ENCODE measurements at places on chromosomes 3 and 15.

DNA sequence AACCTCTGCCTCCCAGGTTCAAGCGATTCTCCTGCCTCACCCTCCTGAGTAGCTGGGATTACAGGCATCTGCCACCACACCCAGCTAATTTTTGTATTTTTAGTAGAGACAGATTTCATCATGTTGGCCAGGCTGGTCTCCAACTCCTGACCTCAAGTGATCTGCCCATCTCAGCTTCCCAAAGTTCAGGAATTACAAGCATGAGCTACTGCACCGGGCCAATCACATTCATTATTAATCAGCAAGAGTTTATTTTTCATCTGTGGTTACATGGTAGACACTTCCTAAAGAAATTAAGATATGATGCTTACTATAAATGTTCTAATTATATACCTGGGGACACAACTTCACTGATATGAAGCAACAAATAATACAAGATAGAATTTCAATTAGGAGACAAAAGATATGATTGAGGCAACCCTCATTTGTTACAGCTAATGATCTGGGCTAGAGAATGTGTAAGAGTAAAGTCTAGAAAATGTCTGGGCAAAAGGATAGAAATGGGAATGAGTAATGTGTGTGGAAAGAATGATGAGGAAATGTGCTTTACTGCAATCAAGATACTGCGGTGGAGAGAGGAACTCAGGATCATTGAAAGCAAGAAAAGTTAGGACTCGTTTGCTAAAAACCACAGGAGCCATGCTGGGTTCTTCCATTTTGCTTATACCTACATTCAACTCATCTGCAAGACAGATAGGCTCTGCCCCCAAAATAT is 366.8 kb downstream of the ZIC1 start:
- DNase-seq = no peak

DNA sequence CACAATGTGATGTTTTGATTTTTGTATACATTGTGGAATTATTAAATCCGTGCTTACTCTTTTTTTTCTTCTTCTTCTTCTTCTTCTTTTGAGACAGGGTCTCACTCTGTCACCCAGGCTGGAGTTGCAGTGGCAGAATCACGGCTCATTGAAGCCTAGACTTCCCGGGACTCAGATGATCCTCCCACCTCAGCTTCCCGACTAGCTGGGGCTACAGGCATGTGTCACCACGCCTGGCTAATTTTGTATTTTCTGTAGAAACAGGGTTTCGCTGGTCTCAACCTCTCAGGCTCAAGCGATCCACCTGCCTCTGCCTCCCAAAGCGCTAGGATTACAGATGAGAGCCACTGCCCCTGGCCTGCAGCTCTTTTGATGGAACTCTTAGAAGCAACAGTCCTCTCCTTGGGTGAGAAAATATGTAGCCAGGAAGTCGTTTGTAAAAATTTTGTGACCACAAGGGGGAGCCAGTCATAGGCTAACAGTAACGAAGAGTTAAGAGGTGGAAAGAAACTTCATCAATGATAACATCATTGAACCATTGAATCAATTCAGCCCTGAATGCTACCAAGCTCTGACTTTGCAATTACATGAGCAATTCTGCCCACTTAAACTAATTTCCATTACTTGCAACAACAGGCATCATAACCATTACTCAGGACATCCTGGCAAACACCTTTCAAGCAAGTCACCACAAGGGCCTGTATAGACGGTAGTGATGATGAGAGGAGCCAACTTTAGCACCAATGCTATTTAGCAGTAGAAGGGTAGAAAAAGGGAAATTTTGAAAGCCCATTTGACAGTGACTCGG is 16.7 kb upstream of the CMTM7 start:
- no peak for DNase-seq

- DNase-seq = no peak
Measured at GRCh38 chr3:143643905-143644304, 204.4 kb downstream of the SLC9A9 start.

GRCh38 chr15:51274956-51275355 is 63.4 kb downstream of the CYP19A1 start:
- DNase-seq = no peak

- DNase-seq = no peak
Measured at GRCh38 chr3:20190991-20191390, 5.0 kb upstream of the SGO1 start.

GRCh38 chr3:11928381-11928780 is 75.8 kb upstream of the SYN2 start:
- DNase-seq = no peak

DNA sequence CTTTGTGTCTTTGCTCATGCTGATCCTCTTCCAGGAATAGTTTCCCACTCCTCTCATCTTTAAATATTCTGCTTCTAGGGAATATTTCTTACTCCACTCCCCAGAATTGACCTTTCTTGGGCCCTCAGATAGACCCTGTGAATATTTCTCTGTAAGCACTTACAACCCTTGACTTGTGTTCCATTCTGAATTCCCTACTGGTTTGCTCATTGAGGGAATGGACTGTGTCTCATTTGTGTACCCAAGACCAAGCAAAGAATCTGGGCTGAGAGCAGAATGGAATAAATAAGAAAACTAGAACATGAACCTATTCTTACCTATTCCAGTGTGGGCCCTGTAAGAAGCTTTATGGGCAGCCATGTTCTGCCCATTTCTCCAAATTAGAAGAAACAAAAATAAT is 72.7 kb upstream of the TSPAN3 start:
- DNase-seq = no peak

DNA sequence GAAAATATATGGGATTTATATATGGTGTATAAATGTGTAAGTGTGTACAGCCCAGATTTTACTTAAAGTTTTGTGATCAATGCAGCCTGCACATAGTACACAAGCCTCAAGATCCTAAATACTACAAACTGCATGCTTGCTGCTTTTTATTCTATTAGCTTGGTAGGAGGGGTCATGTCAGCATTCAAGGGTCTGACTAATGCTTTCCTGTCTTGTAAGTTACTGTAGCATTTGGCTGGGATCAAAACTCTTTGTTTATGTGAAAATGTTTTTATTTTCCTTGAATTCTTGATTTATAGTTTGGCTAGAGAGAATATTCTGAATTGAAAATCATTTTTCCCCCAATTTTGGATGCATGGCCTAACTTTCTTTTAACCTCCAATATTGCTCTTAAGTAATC is 370.9 kb downstream of the NSUN3 start:
- DNase-seq = no peak

DNA sequence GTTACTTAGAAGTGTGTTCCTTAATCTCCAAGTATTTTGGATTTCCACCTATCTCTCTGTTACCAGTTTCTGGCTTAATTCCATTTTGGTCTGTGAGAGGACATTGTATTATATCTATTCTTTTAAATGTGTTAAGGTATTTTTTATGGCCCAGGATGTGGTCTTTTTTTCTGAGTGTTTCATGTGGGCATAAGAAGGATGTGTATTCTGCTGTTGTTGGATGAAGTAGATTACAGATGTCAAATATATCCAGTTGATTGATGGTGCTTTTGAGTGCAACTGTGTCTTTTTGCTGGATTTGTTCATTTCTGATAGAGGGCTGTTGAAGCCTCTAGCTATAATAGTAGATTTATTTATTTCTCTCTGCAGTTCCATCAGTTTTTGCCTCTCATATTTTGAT is 136.5 kb upstream of the AZI2 start:
- no peak for DNase-seq

DNA sequence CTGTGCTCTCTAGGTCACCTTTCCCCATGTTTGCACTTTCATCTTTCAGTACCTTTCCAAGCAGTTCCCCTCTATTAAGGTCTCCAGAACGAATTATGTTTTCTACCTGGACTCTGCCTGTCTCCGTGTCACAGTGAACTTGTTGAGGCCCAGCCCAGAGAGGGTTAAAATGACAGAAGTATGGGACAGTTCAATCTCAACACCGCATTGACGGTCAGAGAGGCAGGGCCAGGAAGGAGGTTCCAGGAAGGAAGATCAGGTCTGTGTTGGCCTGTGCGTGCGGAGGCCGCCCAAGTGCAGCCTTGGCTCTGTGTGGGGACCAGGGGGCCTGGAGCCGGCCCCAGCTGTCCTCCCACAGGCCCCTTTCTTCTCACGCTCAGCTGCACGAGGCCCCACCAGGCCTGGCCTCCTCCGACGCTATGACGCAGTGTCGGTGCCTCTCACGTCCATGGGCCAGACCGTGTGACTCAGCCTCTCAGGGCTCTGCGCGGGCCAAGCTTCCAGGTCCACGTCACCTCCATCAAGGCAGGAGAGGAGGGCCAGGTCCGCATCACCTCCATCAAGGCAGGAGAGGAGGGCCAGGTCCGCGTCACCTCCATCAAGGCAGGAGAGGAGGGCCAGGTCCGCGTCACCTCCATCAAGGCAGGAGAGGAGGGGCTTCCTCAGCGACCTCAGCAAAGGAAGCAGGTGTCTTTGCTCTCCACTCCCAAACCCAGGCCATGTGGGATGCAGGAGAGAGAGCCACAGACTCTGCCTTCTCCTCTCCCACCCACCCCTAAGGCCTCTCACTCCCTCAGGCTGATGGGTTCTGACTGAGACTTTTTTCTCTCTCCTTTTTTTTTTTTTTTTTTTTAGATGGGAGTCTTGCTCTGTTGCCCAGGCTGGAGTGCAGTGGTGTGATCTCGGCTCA is 83.1 kb downstream of the CPN2 start:
- DNase-seq = no peak

DNA sequence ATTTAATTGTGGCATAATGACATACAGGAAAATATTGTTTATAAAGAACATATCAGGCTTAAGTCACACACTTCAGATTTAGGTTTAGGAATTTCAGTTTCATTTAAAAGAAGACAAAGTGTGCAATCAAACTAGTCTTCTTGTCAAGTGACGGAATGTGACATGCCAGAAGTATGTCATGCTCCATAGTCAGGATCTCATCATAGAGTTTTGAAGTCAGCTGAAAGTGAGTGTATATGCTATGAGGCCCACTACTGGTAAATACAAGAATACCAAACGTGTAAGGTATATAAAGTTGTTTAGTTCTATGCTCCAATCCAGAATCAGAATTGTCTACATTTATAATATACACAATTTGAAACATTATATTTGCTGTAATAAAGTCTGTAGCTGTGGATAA is 988.4 kb downstream of the TBL1XR1 start:
- DNase-seq = no peak

DNA sequence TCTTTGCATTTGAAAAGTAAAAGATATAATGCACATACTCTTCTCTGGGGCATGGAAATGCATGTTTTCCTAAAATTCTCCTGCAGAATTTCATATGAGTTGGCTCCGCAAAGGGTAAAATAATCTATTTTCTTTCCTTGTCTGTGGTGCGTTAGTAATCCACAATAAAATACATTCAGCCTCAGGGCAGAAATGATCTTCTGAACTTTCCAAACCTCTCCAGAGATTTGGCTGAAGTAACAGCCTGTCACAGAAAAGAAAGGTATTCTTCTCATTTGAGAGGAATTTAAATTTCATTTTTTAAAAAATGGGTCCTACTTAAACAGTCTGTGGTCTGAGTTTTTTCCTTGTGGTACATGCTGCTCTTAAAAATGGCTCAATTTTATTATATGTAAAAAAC is 182.7 kb upstream of the DCBLD2 start:
- no peak for DNase-seq

GRCh38 chr3:160078533-160078932 is 89.9 kb downstream of the IL12A start:
- DNase-seq = no peak

DNA sequence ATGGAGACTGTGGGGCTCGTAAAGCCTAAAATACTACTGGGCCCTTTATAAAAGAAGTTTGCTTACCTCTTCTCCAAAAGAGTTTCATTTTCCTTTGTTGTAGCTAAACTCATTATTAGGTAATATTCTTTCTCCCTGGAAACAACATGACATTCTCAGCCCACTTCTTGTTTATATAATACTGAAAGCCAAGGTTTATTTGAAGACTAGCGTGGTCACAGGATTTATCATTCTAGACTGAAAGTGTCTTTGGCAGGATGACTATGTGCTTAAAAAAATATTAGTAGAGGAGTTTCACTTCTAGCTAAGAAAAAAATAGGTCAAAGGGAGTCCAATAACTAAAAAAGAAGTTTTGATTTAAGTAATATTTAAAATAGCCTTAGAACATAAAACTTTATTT is 1085.2 kb upstream of the CADM2 start:
- DNase-seq = no peak

- DNase-seq = no peak
Measured at GRCh38 chr3:45765958-45766357, 30.4 kb downstream of the SLC6A20 start.

- DNase-seq = no peak
Measured at GRCh38 chr3:171842864-171843518, at the start of gene TMEM212. Gene TMEM212 (plus strand): TSS chr3:171843349. CDS start chr3:171843384, 35 bp downstream.

DNA sequence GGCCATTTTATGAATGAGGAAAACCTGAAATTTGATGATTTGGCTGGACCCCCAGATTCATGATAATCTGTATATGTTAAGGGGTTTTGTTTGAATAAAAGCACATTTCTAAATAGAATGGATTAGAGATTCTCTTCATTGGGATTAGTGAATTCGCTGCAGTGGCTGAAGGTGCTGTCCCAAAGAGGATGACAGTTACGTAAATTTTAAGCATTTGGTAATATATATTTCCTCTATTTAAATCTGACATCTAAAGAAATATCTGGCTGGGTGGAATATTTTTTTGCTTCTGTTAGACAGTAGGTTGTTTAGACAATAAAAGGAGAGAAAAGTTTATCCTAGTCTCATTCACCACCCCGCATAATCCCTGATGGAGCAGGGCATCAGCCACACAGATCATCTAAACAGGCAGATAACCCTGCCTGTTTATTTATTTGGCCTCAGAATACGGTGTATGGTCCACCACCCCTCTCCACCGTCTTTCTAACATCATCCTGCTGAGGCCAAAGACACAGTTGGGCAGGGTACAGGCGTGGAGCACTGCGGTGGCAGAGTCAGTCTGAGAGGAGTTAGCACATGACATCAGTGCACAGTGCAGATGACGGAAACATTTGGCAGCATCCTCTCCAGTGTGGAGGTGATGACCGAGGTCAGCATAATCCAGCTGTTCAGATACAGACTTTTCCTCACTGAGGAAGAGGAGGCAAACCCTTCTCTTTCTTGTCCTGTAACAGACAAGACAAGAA is 20.4 kb upstream of the NFKBIZ start:
- DNase-seq = no peak

DNA sequence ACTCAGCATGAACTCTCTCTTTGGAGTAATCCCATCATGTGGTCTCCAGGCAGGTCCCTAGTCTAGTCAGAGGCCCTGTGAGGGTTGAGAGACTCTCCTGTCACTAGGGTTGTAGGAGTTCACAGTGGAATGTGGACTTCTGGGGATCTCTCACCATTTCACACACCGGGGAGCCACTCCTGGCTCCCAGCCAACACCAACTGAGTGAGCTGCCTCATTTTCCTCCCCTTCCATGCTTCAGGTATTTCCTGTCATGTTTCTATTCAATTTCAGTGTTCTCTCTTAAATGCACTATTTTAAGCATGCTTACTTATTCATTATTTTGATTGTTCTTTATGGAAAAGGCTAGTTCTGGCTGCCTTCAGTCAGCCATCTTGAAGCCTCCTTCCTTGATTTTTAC is 467.5 kb upstream of the ARL6 start:
- no peak for DNase-seq

- no peak for DNase-seq
Measured at GRCh38 chr3:188152660-188153436, 1.1 kb upstream of the LPP start.

DNA sequence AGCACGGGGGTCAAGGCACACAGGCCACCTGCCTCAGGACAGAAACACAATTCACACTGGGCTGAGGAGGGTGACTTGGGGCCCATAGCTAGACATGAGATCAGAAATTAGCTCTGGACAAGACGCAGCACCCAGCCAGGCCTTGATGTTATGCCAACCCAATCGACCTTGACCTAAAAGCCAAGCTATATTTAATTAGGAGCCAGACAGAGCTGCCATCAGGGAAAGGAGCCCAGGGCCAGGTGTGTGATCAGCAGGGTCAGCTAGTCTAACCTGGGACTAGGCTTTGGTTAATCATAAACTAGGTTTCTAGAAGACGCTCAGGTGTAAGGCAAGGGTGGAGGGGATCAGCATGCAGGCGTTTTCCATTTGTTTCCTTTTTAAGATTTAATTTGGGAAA is 23.9 kb upstream of the SLC25A36 start:
- DNase-seq = no peak
